ENCODE measurements at places on chromosomes 5 and 9. TPM values are rescaled to one million over a fixed set of nuclear protein-coding genes. Genes with fewer than 3 reads are reported as not detected.

The AGXT2 gene
- total RNA-seq, result not detected

The OR1J2 gene
- not detected for total RNA-seq

The TMEM232 gene
- 7.1 TPM for total RNA-seq

The TTC16 gene
- total RNA-seq, result 0.07 TPM

The CSNK1A1 gene
- 213 TPM for total RNA-seq

The PDGFRB gene
- total RNA-seq, result 1.2 TPM

DNA sequence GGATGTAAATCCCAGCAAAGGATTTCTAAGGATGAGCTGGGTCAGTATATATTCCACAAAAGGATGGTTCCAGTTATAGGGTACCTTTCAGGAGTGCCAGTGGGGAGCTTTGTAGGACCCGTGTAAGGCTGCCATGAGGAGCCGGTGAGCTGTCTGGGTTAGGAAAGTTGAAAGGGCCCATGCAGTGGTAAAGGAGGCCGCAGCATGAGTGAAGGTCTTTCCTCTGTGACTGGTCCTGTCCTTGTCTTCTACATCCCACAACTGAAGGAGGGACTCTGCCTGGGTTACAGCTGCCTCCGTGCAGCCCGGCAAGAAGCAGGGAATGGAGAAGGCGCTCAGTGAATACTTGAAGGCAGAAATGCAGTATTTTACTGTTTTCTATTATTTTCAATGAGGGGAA is 58.9 kb downstream of the HSPA4 start:
- H3K27me3 ChIP-seq, result peaks cover 21% of the 10 kb centered on the region
- peaks cover 13% of the 10 kb centered on the region for H3K36me3 ChIP-seq
- H3K4me1 ChIP-seq, result peaks cover 3% of the 10 kb centered on the region
- H3K27ac ChIP-seq, result no peak overlapping the region
- H3K4me3 ChIP-seq, result no peak overlapping the region

DNA sequence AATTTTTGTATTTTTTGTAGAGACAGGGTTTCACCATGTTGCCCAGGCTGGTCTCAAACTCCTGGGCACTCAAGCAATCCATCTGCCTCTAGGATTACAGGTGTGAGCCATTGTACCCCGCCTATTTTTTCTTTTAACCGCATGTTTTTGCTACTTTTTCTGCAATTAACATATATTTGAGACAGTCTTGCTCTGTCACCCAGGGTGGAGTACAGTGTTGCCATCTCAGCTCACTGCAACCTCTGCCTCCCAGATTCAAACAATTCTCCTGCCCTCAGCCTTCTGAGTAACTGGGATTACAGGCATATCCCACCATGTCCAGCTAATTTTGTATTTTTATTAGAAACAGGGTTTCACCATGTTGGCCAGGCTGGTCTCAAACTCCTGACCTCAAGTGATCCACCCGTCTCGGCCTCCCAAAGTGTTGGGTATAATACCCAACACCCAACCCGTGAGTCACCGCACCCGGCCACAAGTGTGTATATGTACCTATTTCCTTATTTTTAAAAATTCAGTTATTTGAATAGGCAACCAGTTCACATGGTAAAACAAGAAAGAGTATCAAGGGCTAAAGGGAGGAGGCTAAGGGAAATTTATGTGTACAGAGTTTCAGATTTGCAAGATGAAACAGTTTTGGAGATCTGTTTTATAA is 13.3 kb downstream of the PHAX start:
- H3K36me3 ChIP-seq, result peaks cover 21% of the 10 kb centered on the region
- no peaks in the 10 kb centered on the region for H3K27me3 ChIP-seq
- peaks cover 5% of the 10 kb centered on the region for H3K4me1 ChIP-seq
- no peak overlapping the region for H3K4me3 ChIP-seq
- no peak for DNase-seq
- H3K27ac ChIP-seq, result no peak overlapping the region

GRCh38 chr9:98450496-98450895 is 195.0 kb upstream of the TBC1D2 start:
- H3K27me3 ChIP-seq, result peaks cover 5% of the 10 kb centered on the region
- H3K4me1 ChIP-seq, result peaks cover 6% of the 10 kb centered on the region
- DNase-seq, result no peak
- no peak overlapping the region for H3K27ac ChIP-seq
- no peak overlapping the region for H3K4me3 ChIP-seq

DNA sequence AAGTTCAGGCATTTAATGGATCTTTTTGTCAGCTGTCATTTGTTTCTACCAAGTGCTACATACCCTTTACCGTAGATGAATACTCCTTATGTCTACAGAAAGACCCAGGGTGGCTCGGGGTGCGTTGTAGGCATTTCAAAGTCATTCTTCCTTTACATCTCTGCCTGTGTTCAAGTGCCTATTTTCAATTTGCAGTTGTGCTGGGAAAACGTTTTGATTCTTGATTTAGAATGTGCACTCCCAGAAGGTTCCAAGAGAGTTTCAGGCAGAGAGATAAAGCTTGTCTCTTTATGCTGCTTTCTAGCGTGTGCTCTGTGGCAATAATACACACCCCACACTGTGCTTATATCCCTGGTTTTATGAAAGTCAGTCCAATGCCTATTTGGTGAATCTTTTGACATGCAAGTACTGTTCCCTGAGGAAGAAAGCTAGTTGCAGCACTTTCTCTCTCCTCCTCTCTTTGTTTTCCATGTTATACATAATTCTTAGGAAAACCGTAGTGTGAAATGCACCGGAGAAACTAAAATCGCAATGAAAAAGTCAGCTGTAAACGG is 828.1 kb upstream of the ZNF608 start:
- H3K27ac ChIP-seq, result no peak overlapping the region
- DNase-seq, result no peak
- no peak overlapping the region for H3K4me3 ChIP-seq
- peaks cover 3% of the 10 kb centered on the region for H3K36me3 ChIP-seq

- H3K4me3 ChIP-seq, result no peak overlapping the region
- peaks cover 2% of the 10 kb centered on the region for H3K36me3 ChIP-seq
- H3K27me3 ChIP-seq, result peaks cover 77% of the 10 kb centered on the region
- no peak for DNase-seq
- H3K4me1 ChIP-seq, result peaks cover 7% of the 10 kb centered on the region
These were observed 60.3 kb downstream of the ADCY2 start for GRCh38 chr5:7456206-7456605.

GRCh38 chr5:140101179-140101578 is 12.7 kb upstream of the PURA start:
- no peaks in the 10 kb centered on the region for H3K4me1 ChIP-seq
- H3K27ac ChIP-seq, result no peak overlapping the region
- no peaks in the 10 kb centered on the region for H3K36me3 ChIP-seq

GRCh38 chr5:61881821-61882487 is 424.1 kb upstream of the KIF2A start:
- H3K27me3 ChIP-seq, result peaks cover 3% of the 10 kb centered on the region
- no peaks in the 10 kb centered on the region for H3K36me3 ChIP-seq
- no peak for DNase-seq
- no peak overlapping the region for H3K27ac ChIP-seq

GRCh38 chr9:3526997-3527940 is 1.5 kb upstream of the RFX3 start:
- no peak for DNase-seq
- H3K36me3 ChIP-seq, result peaks cover 4% of the 10 kb centered on the region
- H3K4me1 ChIP-seq, result peaks cover 34% of the 10 kb centered on the region
- H3K27ac ChIP-seq, result peak overlapping the region; percentile 100

- no peak for DNase-seq
- H3K27ac ChIP-seq, result no peak overlapping the region
- no peaks in the 10 kb centered on the region for H3K27me3 ChIP-seq
- H3K36me3 ChIP-seq, result peaks cover 2% of the 10 kb centered on the region
- H3K4me1 ChIP-seq, result no peaks in the 10 kb centered on the region
- no peak overlapping the region for H3K4me3 ChIP-seq
These were observed 608.9 kb downstream of the DTWD2 start for GRCh38 chr5:118379470-118379869.

DNA sequence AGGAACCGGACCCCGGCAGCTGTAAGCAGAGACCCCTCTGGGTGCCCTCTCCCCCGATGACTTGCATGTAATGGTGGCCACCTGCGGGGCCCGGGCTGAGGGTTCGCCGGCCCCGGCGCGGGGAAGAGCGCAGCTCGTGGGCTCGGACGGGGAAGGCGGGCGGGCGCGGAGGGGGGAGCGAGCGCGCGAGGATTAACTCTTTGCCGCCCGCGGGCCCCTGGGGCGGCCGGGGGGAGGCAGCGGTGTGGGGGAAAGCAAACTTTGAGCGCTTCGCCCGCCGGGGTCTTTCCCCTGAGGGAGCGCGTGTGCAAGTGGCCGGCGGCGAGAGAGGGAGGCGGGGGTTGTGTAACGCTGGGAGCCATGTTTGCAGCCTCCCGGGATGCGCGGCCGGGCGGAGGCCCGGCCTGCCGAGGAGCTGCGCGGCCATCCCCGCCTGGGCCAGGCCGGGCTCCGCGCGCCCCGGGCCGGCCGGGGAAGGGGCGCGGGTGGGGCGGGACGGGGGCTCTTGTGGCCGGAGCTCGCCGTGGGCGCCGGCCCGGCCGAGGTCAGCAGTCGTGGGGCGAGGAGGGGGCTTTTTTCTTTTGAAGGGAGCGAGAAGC is 547 bp downstream of the ANP32B start:
- peak overlapping the region; percentile 81 for H3K27ac ChIP-seq
- H3K36me3 ChIP-seq, result peaks cover 2% of the 10 kb centered on the region
- peaks cover 33% of the 10 kb centered on the region for H3K27me3 ChIP-seq
- peaks cover 16% of the 10 kb centered on the region for H3K4me1 ChIP-seq

DNA sequence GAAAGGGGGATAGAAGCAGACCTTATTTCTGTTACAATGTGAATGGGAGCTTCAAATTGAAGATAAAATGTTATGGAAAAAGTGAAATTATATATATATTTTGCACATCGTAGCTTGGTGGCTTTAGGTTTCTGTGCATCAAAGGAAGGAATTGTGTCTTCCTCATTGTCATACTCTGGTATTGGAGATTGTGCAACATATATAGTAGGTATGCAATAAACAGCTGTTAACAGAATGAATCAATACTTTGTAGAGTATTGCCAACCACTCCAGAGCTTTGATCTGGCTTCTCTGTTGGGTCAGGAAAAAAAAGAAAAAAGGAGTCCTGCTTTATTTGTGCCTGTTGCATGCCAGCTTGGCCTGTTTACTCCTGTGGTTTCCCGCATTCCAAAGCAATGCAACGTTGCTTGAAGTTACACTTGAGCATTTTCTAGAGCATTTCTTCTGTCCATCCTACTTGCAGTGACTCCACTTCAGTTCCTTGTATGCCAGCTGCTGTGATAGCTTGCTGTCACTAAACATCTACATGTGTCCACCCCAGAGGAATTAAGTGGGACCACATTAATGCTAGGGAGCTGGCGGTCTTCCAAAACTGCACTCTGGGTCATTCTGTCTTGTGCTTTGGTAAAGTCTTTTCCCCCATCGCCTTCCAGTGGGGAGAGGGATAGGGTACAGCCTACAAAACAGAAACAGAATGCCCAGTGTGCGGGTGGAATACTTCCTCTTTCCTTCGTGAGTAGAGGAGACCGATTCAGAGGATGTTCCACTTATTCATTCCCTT is 62.0 kb upstream of the MEF2C start:
- H3K27me3 ChIP-seq, result peaks cover 6% of the 10 kb centered on the region
- H3K4me3 ChIP-seq, result no peak overlapping the region
- peaks cover 2% of the 10 kb centered on the region for H3K4me1 ChIP-seq
- H3K36me3 ChIP-seq, result no peaks in the 10 kb centered on the region

GRCh38 chr9:14331120-14331519 is 17.2 kb upstream of the NFIB start:
- no peak overlapping the region for H3K4me3 ChIP-seq
- no peaks in the 10 kb centered on the region for H3K4me1 ChIP-seq
- H3K27ac ChIP-seq, result no peak overlapping the region
- no peak for DNase-seq

DNA sequence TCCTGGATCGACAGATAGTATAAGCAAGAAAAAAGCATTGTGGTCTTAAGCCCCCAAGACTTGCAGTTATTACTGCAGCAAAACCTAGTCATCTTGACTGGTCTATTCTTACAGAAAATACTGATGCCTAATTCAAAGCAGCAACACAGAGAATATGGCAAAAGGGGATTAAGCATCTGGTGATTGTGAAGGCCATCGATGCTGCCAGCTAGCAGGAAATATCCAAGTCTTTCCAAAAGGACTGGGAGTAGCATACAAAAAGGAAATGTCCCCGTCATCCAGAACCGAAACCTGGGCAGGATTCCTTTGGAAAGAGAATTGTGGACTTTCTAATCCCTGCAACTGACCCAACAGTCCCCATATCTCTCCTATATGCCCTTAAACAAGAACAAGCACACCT is 132.2 kb downstream of the SLF1 start:
- H3K27ac ChIP-seq, result no peak overlapping the region
- peaks cover 8% of the 10 kb centered on the region for H3K4me1 ChIP-seq
- no peak overlapping the region for H3K4me3 ChIP-seq
- H3K27me3 ChIP-seq, result no peaks in the 10 kb centered on the region
- no peaks in the 10 kb centered on the region for H3K36me3 ChIP-seq

DNA sequence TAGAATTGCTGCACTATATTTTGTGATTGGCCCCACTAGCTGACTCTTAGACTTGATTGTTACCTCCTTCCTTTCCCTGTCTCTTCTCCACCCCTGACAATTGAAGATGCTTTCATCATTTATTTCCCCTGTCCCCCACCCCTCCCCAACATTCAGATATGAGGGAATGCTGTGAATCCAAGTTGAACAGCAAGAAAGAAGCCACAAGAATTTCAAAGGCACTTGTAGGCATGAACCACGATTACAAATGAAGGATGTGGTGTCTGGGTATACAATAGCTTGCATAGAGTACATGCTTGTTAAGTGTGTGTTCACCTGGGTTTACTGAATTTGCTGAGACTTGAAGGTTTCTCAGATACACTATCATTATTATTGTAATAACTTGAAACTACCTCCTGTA is 78.3 kb upstream of the TRIO start:
- H3K27ac ChIP-seq, result no peak overlapping the region
- H3K27me3 ChIP-seq, result no peaks in the 10 kb centered on the region
- no peak overlapping the region for H3K4me3 ChIP-seq
- no peaks in the 10 kb centered on the region for H3K4me1 ChIP-seq

DNA sequence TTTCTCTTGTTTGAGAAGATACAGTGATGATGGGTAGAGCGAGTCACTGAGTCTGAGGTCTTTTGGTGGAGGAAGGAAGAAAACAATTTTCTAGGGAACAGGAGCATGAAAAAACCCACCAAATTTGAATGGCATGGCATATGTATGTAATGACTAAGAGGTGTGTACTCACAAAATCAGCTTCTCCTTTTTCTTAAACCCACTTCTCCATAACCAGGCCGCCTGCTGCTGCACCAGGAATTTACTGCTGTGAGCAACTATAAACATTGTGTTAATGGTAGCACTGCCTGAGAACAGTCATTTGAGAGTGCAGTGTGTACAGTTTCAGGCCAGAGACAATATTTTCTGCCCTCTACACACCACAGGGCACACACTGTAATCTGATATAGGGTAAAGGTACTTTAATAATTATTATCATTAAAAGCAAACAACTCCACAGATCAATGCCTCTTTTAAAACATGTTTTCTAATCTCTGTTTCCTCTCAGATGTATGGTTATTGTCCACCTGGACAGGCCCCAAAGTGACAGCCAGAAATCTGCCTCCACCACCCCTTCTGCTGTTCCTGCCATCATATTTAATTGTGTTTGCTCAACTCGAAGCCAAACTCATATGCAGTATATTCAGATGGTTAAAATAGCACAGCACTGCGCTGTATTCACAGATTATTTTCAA is 241.6 kb downstream of the KIAA0825 start:
- H3K4me1 ChIP-seq, result peaks cover 14% of the 10 kb centered on the region
- no peak overlapping the region for H3K27ac ChIP-seq
- H3K36me3 ChIP-seq, result no peaks in the 10 kb centered on the region
- no peak for DNase-seq
- peaks cover 29% of the 10 kb centered on the region for H3K27me3 ChIP-seq
